ENCODE measurements at places on chromosomes 3 and 15.
A peak's percentile ranks its signal among the peaks of the same experiment; 100 is the strongest.

GRCh38 chr15:92332125-92332899 lies 61.4 kb upstream of the ST8SIA2 start:
- DNase-seq = no peak

GRCh38 chr3:67418426-67419217 lies 235.8 kb downstream of the SUCLG2 start:
- DNase-seq = no peak

DNA sequence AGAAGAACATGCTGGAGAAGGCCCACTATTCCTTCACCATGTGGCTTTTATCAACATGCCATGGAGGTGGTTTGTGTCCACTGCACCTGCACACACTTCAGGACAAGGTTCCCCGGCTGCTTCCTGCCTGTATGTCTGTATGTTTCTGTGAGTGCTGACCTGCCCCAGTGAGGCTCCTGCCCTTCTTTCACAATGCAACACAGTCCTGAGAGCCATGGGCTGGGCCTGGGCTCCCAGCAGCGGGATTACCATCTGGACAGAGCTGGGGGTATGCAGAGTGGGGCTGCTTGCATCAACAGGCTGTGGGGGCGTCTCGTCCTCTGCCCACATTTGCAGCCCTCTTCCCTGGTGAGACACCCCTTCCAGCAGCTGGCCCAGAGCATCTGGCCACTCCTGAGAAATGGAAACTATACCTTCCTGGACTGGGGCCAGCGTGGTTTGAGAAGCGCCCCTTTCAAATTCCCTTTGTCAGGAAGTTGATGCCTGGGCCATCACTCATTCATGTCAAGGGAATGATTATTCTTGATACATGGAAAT lies 29.3 kb upstream of the C15orf39 start:
- peak; percentile 30 for DNase-seq

DNA sequence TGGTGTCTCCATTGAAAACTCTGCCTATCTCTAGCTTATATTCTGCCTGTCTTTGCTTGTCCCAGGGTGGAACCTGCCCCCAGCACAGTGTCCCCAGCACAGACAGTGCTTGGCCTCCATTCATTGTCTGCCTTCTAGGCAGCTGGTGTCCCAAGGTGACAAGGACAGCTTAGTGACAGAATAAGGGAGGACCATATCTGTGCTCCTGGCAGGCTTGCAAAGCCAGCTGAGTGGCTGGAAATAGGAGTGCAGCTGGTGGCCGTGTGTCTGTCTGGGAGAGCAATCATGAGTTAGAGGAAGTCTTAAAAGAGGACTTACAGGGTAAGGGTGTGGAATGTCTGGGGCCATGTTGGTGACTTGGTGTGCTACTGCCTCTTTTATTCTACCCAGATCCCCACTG lies 33.4 kb downstream of the SCN5A start:
- no peak for DNase-seq

DNA sequence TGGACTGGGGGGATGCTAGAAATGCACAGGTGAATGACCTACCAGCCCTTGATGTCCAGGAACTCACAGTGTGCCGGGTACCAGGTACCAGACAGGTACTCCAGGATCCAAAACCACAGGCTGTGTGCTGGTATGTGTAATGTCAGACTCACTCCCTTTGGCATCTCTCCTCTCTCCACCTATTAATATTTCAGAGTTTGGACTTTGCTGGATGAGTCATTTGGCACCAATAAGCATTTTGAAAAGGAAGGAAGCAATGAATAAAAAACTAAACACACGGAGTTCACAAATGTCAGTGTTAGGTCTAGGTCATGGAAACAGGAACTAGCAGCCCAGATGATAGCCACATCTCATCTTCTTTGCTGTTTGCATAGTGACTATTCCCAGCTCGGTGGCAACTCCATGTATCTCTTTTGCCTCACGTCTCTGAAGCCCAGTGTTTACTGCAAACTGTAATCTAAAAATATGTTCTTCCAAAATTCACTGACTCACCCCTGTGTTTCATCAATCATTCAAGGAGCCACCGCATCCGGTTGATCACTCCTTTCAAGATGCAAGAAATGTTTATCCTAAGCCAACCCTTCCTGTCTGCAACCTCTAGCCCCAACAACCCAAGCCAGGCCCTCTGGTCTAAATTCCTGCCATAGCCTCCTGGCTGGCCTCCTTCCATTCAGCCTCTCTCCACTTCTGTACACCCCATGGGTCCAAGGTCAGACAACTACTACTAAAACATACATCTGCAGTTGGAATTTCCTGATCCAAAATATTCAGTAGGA lies 8.4 kb downstream of the ITGB5 start:
- peak; percentile 94 for DNase-seq

DNA sequence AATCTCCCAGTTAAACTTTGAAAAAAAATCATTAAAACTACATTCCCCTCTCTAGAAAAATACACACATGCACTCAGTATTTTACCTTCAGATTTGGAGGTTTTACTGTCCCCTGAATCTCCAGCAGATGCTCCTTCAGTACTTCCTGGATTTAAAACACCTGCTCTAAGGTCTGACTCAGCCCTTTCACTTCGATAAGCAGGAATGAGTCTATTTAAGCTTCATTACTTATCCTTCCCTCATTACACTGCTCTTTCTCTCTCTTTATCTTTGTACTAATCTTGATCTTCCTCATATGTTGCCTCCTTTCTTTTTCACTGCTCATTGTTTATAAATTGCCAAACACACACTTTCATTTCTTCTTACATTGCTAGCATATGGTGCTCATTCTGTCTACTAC lies 443.9 kb downstream of the DIPK2A start:
- DNase-seq = no peak

DNA sequence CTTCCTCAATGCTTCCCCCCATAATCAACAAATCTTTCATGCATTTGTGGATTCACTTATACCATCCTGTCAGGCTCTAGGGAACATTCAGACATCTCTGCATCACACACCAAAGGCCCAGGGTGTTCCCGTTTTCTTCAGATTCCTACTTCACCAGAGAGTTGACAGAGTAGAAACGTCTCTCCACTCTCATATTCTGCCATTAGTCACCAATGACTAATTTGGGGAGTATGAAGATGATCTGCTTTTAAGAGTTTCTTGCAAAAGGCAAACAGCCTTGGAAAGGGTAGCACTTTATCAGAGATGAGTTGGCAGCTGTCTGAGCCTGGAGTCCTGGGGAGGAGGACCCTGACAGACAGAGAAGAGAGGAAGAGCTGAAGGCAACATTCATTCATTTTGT lies 55.8 kb upstream of the DGKG start:
- DNase-seq = peak; percentile 76

DNA sequence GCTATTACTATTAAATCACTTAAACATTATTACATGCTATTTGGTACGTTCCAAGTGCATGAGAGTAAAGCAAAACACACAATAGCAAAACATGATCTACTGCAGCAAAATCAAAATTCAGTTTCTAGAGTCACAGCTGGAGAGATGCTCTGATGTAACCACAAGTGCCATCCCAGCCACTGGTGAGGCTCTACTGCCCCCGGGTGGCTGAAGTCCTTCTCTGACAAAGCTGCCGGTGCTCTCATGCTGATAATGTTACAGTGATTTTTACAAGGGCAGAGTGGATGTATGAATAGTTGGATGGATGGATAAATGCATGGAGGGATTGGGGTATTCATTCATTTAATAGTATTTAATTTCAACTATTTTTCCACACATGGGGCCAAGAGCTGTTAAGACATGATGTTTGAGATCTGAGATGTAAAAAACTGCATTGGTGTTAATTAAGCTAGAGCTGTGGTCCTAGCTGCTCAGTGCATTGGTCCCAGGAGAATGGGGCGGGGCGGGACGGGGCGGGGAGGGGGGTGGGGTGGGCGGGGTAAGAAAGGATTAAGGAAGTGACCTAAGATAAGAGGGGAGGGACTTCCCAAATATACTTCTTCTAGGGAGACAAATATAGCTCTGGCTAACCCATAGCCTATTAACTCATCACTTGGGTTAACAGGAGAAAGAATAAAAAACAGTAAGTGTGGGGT lies 5.3 kb upstream of the SPESP1 start:
- peak; percentile 83 for DNase-seq

- DNase-seq = no peak
These were observed 5.5 kb upstream of the NR2C2 start for GRCh38 chr3:14941871-14942270.

DNA sequence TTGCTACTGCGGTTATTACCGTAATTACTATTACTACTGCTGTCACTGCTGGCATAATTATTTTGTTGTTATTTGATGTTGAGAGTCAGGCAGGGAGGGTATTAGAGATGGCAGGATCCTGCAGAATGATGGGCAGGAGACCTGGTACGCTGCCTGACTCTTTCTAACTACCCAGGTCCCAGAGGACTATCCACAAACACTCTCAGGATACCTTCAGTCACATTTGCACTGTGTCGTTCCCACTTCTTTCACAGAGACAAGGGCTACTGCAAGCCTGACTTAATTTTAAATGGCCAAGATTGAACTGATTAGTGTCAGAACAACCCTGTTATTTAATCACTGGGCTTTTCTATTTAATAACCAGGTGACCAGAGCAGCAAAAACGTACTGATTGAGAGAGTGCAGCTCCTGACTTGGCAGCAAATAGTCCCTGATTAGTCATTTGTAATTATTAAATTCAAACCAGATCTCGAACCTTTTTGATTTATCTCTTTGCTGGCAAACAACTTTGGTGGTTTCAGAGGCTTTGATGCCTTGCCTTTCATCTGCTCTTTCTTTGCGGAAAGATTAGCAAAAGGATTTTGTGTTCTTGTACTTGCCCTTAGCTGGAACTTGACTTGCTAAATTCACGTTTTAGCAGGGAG lies 88.8 kb upstream of the ARHGEF3 start:
- no peak for DNase-seq

- no peak for DNase-seq
These were observed 927 bp downstream of the SMAD6 start for GRCh38 chr15:66702787-66703539.

- DNase-seq = no peak
These were observed 1024.9 kb downstream of the TUSC7 start for GRCh38 chr3:117734496-117734895.
